ENCODE measurements at places on chromosomes 12 and 14.

GRCh38 chr12:546920-547845 lies 87.4 kb downstream of the B4GALNT3 start:
- peak; percentile 43 for DNase-seq

GRCh38 chr12:15599266-15600037 lies 189.7 kb downstream of the EPS8 start:
- peak; percentile 92 for DNase-seq

GRCh38 chr12:80419644-80420043 lies 24.4 kb upstream of the PTPRQ start:
- DNase-seq, result peak; percentile 42

GRCh38 chr12:106841510-106842302 lies 67.2 kb downstream of the RIC8B start:
- peak; percentile 35 for DNase-seq

Measured in fibroblast of lung (primary cell).